ENCODE measurements at places on chromosomes 4 and X.

- DNase-seq = no peak
Measured at GRCh38 chr4:17030543-17030942, 132.1 kb upstream of the LDB2 start.

- no peak for DNase-seq
Measured at GRCh38 chr4:158857951-158858350, 89.1 kb downstream of the FNIP2 start.

- no peak for DNase-seq
Measured at GRCh38 chr4:101306225-101306624, 41.1 kb downstream of the PPP3CA start.

GRCh38 chrX:129540722-129541184, 694 bp downstream of the OCRL start:
- DNase-seq = no peak

DNA sequence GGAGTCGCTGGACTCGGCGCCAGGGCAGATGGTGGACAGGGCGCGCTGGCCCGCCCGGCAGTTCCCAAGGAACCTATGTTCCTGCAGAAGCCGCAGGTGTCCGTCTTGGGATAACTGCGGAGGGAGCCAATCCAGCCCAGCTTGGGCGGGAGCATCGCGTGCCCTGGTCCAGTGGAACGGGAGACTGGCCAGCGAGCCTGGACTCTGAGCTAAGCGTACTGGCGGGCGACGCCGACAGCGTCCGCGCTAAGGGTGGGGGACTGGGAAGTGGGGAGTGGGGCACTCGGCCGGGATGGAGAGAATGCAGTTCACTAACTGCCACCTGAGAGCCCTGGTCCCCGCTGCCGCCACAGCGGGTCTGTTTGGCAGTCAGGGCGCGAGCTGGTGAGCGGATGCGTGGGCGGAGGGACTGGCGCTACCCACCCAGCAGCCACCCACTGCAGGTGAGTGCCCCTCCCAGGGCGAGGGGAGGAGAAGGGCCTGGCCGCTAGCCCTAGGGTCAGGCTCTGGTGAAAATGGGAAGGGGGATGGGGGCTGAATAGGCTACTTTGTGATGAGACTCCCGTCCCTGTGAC, 1.3 kb upstream of the MAMLD1 start:
- DNase-seq = no peak

GRCh38 chrX:103830848-103831247, 1.2 kb downstream of the RAB9B start:
- DNase-seq = no peak

DNA sequence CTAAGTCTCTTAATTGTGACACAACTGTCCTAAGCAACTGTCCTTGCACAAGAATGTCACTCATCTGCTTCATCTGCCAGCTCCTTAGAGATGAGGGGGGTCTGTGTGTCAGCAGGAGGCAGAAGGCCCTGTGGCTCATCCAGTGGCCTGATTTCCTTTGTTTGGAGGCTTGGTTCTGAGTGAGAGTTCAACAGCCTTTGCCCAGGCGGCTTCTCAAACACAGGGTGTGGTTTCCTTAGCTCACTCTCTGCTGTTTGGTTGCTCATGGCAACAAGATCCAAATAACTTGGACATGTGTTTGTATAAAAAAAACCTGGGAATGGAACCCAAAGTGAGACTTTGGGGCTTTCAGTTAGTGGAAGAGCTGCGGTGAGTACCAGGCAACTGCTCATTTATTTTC, 46.6 kb downstream of the MAP7D3 start:
- no peak for DNase-seq

DNA sequence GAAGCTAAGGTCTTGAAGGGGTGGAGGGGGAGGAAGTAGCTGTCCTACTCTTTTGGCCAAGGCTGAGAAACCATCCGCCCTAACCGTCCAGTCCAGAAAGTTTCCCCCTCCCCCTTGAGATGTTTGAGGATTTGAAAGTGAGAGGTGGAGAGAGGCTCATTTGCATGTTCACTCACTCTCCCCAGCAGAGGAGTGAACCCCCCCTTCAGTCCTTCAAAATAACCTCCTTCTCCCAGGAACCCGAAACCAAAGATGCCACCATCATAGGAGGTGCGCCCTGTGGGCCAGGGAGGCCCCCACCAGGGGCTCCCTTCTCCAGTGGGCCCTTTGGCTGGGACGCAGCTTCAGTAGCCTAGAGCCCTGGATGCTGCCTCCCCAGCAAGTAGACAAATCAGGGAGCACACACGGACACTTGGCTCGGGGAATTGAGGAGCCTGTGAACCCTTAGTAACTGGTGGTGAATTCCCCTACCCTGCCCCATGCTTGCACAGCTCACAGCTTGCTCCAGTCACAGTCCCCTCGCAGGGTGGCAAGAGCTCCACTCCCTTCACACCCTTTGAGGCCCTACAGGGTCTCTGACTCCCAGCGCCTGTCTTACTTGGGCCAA, 25.6 kb downstream of the ELF4 start:
- no peak for DNase-seq

GRCh38 chr4:176436293-176436973, 116.7 kb downstream of the SPCS3 start:
- no peak for DNase-seq

- DNase-seq = no peak
Measured at GRCh38 chrX:39896951-39897740, 200.6 kb downstream of the BCOR start.

- DNase-seq = no peak
Measured at GRCh38 chr4:22192084-22192511, 243.5 kb upstream of the KCNIP4 start.

GRCh38 chrX:136647677-136648360, at the start of gene CD40LG:
CD40LG (plus strand) TSS chrX:136648158; CDS start chrX:136648249, 91 bp downstream.
- no peak for DNase-seq

- DNase-seq = no peak
Measured at GRCh38 chrX:47169726-47170515, 23.7 kb upstream of the UBA1 start.

- no peak for DNase-seq
Measured at GRCh38 chr4:82787342-82787741, 11.3 kb downstream of the SCD5 start.

GRCh38 chr4:188107931-188108843, 1.2 kb downstream of the TRIML2 start:
- DNase-seq = no peak

- DNase-seq = no peak
Measured at GRCh38 chrX:150100261-150100660, 162.0 kb upstream of the EOLA2 start.

GRCh38 chr4:69156913-69157312, 57.6 kb downstream of the UGT2B11 start:
- DNase-seq = no peak

GRCh38 chrX:109920325-109920724, 82.6 kb upstream of the TMEM164 start:
- no peak for DNase-seq

- no peak for DNase-seq
Measured at GRCh38 chr4:85734424-85734831, 259.5 kb downstream of the ARHGAP24 start.

GRCh38 chr4:12889054-12889453, 595.1 kb downstream of the RAB28 start:
- DNase-seq = peak; percentile 49

All from right forelimb (tissue), 1 donor.